Dermis lymphatic vessel endothelial cell (primary cell): ENCODE measurements at places on chromosomes 5 and 9. TPM values are rescaled to one million over a fixed set of nuclear protein-coding genes. Genes with fewer than 3 reads are reported as not detected.

The PRLR gene
- not detected in 2 replicates for total RNA-seq

The SNCB gene
- 0.43 TPM in 2 replicates for total RNA-seq

The KLHL3 gene
- 29.2 and 48.6 TPM in 2 replicates for total RNA-seq

The ADAMTS16 gene
- under 0.01 TPM in 1 of 2 replicates, not detected in the other for total RNA-seq

The OR13F1 gene
- total RNA-seq = not detected in 2 replicates

The FOXD4L6 gene
- total RNA-seq = under 0.01 TPM in 1 of 2 replicates, not detected in the other

The CTSV gene
- 0.26 and 0.33 TPM in 2 replicates for total RNA-seq

The PTPN3 gene
- 2.6 and 7.9 TPM in 2 replicates for total RNA-seq

The C1QTNF2 gene
- total RNA-seq = under 0.01 and 0.11 TPM in 2 replicates

The TMC1 gene
- total RNA-seq = 0.22 and 0.34 TPM in 2 replicates

The SOWAHA gene
- total RNA-seq = under 0.01 TPM in 1 of 2 replicates, not detected in the other

The OTP gene
- total RNA-seq = not detected in 2 replicates

The ECSCR gene
- total RNA-seq = 372 and 475 TPM in 2 replicates

The ZDHHC11 gene
- total RNA-seq = 0.11 and 0.26 TPM in 2 replicates

The FBXL7 gene
- total RNA-seq = 10.4 and 14.7 TPM in 2 replicates

The SLC46A2 gene
- not detected in 2 replicates for total RNA-seq

The AK3 gene
- total RNA-seq = 53.0 and 82.6 TPM in 2 replicates

The HAVCR2 gene
- 0.11 and 1.5 TPM in 2 replicates for total RNA-seq

The SLCO6A1 gene
- total RNA-seq = not detected in 2 replicates

The IFNA13 gene
- total RNA-seq = not detected in 2 replicates

The TERT gene
- total RNA-seq = not detected in 2 replicates

The PFN3 gene
- not detected in 2 replicates for total RNA-seq

The FAM114A2 gene
- 29.7 and 30.9 TPM in 2 replicates for total RNA-seq

The JMY gene
- 13.8 and 15.3 TPM in 2 replicates for total RNA-seq

The SLC34A3 gene
- not detected in 2 replicates for total RNA-seq

The PDE8B gene
- total RNA-seq = under 0.01 and 0.11 TPM in 2 replicates

The PARP8 gene
- total RNA-seq = 0.65 and 0.77 TPM in 2 replicates
